H1 (cell line): ENCODE measurements at places on chromosomes 11 and 22. TPM values are rescaled to one million over a fixed set of nuclear protein-coding genes. Genes with fewer than 3 reads are reported as not detected.
A peak's percentile ranks its signal among the peaks of the same experiment; 100 is the strongest.

GRCh38 chr22:39254789-39255298 lies 10.1 kb upstream of the PDGFB start:
- no peak for DNase-seq

- DNase-seq = no peak
Observed at GRCh38 chr11:129317571-129317970, 58.1 kb upstream of the BARX2 start.

DNA sequence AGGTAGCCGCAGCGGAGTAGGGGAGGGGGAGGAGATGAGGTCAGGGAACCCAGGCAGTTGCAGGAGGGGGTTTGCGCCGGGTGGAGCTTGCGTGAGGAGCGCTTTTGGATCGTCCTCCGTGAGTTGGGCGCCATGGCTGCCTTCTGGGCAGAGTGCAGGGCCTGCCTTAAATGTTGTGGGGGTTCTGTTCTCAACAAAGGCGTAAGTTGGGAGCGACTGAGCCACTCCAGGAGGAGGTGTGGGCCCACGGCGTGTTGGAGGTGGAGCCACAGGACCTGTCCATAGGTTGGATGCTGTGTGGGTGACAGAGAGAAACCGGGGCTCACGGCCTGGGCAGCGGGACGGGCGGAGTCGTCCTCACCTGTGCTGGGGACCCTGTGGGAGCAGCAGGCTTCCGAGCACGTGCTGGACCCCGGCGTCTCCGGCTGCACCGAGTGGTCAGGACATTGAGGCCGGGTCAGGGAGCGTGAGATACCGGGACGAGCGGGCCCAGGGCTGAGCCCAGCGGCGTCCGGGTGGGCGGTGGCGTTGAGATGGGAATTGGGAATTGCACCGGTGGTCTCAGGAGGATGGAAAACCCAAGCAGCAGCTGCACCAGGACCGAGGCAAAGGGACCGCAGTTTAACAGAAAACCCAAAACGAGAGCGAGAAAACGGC lies 977 bp upstream of the PGGHG start:
- DNase-seq = peak; percentile 75

DNA sequence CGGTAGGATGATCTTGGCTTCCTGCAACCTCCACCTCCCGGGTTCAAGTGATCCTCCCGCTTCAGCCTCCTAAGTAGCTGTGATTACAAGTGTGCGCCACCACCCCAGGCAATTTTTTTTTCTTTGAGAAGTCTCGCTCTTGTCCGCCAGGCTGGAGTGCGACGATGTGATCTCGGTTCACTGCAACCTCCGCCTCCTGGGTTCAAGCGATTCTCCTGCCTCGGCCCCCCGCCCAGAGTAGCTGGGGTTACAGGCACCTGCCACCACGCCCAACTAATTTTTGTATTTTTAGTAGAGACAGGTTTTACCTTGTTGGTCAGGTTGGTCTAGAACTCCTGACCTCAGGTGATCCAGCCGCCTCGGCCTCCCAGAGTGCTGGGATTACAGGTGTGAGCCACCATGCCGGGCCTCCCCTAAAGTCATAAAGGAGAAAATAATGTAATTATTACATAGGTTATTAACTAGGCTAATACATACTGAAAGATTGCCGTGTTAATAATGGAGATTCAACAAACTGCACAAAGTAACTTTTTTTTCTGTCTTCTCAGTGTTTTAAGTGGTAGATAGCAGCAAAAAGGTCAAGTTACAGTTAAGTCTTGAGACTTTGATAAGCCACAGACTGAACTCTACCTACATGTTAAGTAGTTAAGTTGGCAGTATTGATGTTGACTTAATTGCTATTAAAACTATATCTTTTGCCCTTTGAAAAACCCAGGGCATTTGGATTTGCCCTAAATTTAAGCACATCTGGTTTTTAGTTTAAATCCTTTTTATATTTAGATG lies 3.9 kb downstream of the CAPRIN1 start:
- DNase-seq = no peak

TRIM22 gene
- total RNA-seq = 56.0 and 57.4 TPM in 2 replicates

DNA sequence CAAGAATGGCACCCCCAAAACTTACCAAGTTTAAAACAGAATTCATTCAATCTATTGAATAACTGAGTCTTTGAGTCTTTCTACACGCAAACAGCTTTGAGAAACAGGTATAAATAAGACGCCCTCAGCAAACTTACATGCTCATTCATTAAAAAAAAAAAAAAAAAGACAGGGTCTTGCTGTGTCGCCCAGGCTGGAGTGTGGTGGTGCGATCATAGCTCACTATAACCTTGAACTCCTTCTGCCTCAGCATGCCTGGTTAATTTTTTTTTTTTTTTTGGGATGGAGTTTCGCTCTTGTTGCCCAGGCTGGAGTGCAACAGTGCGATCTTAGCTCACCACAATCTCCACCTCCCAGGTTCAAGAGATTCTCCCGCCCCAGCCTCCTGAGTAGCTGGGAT lies 6.1 kb downstream of the PRR14L start:
- DNase-seq = no peak

- no peak for DNase-seq
Observed at GRCh38 chr22:30575859-30576258, 1.4 kb upstream of the GAL3ST1 start.

TAGLN gene
- 300 and 301 TPM in 2 replicates for total RNA-seq

CD3G gene
- total RNA-seq = not detected in 2 replicates

DNA sequence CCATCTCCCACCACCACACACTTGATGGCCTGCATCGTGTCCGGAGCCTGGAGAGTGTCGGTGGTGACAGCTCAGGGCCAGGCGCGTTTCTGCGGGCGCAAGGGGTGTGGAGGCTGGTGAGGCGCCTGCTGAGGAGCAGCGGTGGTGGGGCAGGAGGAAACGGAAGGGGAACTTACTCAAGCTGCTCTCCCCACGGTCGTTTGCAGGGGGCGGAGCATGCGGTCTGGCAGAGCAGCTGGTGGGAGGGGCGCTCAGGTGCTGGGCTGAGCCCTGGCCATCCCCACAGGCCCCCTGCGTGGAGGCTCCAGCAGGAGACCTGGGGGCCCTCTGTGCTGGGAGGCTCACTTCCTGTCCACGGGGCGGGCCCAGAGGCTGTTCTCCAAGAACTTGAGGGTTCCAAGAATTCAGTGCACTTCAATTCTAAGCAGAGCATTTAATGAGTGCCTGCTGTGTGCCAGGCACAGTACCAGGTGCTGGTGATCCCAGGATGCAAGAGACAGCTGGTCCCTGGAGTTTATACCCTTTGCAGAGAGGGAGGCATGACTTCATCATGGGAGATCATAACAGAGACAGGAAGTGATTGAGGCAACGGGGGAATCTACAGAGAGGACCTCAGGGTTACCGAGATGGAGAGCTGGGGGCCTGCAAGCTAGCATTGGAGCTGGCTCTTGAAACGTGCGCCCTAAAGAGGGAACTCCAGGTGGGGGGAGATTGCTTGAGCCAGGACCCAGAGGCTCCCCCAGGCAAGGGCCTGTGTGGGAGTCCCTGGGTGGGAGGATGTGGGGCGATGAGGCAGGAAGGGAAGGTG lies at the start of gene RAC2:
Gene RAC2, minus strand, starts transcription at position 156 of the 808 bp plus-strand sequence. Its CDS starts 121 bp downstream, at position 35.
- no peak for DNase-seq

DNA sequence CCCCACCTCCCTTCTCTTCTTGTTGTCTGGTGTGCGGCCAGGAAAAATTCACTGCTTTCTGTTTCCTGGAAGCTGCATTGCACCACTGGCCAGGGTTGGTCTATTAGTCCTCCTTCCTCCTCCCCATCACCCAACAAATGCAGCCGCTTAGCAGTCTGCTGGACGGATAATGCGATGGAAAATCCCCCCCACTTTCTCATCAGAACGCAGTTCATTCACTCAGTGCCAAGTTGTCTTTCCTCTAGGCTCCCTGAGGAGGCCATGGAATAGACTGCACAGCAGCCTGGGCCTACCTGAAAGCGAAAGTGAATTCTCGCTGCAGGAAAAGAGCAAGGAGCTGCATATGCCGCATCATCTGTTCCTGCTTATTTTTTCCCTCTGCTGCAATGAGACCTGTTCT lies 513.6 kb downstream of the METTL15 start:
- no peak for DNase-seq

DNA sequence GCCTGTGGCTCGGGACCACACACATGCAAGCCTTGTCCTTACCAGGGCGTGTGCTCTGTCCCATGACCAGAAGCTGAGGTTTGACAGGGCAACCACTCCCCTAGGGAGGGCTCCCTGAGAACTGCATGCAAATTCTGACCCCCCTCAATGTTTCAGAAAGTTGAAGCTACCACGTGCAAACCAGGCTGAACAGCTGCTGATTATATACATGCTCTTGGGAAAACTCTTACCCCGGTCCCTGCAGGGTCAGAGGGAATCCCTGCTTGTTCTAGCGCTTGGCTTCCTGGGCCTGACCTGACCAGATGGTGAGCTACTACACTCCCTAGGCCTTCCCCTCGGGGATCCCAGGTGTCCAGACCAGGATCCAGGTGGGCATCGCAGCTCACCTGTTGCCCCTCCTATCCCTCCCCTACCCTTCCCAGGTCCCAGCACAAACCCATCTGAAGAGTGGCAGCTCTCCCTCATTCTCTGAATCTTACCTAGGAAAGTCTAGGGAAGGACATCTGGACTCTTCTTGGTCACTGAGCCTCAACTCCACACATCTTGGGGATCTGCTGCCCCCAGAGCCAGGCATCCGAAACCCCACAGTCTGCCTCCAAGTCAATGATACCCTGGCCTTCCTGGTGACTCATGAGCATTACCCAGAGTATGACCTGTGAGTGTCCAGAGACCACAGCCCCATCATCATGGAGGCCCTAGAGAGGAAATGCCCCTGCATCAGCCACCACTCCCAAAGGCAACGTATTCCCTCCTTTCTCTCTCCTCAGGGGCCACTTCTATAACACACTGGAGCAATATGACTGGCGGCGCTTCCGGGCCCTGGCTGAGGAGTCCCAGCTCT lies 61.5 kb downstream of the BTG4 start:
- DNase-seq = no peak

LRRC32 gene
- 0.44 and 0.99 TPM in 2 replicates for total RNA-seq

DNA sequence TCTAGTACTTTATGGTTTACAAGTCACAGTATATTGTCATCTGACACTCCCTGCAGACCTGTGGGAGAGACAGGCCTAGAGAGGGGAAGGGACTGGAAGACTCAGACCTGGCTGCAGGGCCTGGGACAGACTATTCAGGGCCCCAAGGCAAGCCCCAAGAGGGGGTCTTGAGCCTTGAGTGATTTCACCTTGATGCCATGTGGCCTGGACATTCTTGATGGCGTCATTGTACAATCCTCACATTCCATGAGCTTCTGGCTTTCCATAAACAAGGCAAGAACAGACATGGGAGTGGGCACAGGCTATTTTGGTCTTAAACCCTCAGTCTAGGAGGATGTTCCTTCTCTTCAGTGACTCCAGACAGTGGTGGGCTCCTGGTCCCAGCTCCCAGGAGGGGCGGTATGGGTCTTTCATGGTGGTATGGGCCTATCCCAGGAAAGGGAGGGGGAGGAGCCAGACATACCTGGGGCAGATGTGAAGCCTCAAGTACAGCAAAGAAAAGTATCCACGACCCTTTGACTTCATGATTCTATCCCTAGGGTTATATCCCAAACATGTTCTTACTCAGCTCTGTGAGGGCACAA lies 1.8 kb upstream of the TBC1D10A start:
- no peak for DNase-seq

DNA sequence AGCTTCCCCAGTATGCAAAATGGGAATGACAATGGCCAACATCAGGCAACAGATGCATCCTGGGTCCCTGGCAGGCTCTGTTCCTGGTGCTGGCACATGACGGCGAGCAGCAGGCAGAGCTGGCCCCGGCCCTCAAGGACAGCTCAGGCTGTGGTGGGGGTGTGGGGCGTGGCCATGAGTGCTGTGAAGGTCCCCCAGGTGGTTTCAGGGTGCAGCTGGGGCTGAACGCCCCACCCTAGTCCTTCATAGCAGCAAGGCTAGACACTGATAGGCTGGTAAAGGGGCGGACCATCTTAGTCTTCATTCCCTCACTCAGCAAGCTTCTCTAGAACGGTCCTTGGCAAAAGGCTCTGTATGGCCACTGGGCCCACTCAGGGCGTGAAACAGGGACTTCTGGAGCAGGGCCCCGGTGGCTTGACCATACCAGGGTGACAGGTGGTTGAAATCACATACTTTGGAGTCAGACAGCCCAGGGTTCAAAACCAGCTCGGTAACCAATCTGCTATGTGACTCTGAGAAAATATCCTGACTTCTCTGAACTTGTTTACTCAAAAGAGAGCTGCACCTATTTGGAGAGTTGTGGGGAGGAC lies 15.1 kb downstream of the NPTXR start:
- DNase-seq = no peak

GGTLC3 gene
- total RNA-seq = not detected in 2 replicates

GRCh38 chr11:111305876-111306275 lies 7.5 kb downstream of the POU2AF3 start:
- no peak for DNase-seq

DNA sequence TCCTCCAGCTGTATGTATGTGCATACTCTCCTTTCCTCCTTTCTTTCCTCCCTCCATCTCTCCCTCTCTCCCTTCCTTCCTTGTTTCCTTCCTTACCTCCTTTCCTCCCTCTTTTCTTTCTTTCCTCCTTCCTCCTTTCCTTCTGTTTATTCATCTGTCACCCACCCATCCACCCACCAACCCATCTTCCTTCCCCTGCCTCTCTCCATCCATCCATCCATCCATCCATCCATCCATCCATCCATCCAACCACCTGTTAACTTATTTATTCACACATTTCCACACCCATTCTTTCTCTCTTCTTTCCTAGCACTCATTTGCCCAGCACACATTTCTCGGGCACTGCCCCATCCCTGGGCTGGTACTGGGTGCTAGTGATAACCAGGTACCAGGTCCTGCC lies 443.9 kb downstream of the MIAT start:
- DNase-seq = no peak

GRCh38 chr11:71250523-71251150 lies 1.7 kb downstream of the SHANK2 start:
- no peak for DNase-seq

GAS2 gene
- total RNA-seq = 1.5 and 1.7 TPM in 2 replicates

GPHA2 gene
- total RNA-seq = 0.97 and 1.5 TPM in 2 replicates

GRCh38 chr11:33585586-33586209 lies 114.9 kb downstream of the C11orf91 start:
- DNase-seq = no peak

VSIG10L2 gene
- not detected in 2 replicates for total RNA-seq
